ENCODE measurements at places on chromosomes 5 and 9.

- no peak for DNase-seq
Observed at GRCh38 chr5:169805937-169806700, 169.0 kb downstream of the DOCK2 start.

- DNase-seq: no peak
Observed at GRCh38 chr9:94301583-94301982, 26.9 kb downstream of the NUTM2F start.

DNA sequence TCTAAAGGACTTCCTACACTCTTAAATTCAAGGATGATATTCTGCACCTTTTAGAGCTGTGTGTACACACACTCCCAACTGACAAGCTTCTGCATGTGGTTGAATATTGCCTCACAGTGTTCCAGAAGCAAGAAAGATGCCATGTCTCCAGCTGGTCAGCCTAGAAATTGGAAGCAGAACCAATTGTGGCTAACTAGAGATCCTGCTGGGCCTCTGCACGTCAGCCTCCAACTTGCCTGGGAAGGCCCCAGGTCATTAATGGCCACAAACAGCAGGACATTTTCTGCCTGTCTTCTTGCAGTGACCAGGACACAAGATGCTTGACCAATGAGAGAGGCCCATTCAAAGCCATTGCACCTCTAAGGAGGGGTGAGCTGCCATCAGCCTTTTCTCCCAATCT, 571.9 kb upstream of the BRINP1 start:
- no peak for DNase-seq

GRCh38 chr5:123605822-123606221, 93.8 kb downstream of the CSNK1G3 start:
- no peak for DNase-seq
